ENCODE measurements at places on chromosomes 1 and 21. TPM values are rescaled to one million over a fixed set of nuclear protein-coding genes. Genes with fewer than 3 reads are reported as not detected.

DNA sequence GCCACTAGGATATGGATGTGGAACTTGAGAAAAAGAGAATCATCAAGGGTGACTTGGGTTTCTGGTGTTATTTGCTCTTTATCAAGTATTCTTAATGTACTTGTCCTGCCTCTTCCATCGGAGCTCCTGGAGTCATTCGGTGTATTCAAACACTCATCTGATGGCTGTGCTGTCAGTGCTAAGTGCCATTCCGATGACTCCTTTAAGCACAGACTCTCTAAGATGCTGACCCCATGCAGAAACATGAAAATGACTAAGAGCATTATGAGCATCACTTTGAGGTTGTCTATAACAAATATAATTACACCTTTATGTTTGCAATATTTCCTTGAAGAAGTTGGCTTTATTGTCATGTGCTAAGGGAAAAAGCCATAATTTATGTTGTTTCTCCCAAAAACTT, 11.3 kb upstream of the RPL5 start:
- no peak for DNase-seq

- no peak for DNase-seq
Observed at GRCh38 chr1:29981586-29982239, 741.7 kb downstream of the MATN1 start.

GRCh38 chr21:41932191-41932575, 21.6 kb downstream of the C2CD2 start:
- DNase-seq = no peak

Gene HSPB7
- total RNA-seq = 11.7 TPM

Gene UQCRHL
- total RNA-seq = 1.5 TPM
